ENCODE measurements at places on chromosomes 13 and 19.

DNA sequence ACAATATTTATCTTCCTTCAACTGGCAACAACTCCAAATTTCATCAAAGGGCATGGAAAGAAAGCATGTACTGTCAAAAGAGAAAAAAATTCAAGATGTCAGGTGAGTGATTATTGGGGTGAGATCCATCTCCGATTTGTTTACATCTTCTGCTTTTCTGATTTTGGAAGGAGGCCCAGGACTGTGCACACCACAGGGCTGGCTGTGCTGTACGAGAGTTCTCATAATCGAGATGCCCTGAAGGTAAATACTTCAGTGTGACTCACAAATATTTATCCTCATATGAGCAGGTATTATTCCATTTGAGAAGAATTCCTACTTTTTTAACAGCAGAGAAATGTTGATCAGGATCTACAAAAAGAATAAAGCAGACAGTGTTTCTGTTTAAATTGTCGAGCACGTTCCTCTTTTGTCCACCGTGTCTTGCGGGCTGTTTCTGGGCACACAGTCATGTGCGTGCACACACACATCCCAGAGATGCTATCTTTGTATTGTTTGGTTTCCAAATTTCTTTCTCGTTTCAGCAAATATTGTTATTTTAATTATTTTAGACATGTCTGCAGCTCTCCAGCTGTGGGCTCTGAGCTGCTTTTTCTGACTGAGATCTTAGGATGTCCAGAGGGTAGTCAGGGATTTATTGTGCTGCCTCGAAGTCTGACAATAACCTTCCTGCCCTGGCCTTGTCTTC lies 103.8 kb downstream of the KL start:
- no peak for DNase-seq

DNA sequence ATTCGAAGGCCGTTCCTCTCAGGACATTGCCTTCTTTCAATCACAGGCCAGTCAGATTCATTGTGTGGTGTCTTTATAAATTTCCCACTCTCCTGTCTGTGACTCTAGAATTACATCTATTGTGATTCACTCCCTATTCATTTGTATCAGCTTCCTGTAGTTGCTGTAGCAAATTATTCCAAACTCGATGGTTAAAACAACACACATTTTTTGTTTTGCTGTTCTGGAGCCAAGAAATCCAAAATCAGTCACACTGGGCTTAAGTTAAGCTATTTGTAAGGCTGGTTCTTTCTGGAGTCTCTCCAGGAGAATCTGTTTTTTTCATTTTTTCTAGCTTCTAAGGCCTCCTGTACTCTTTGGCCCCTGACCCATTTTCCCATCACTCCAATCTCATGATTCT lies 1487.0 kb upstream of the SLC10A2 start:
- no peak for DNase-seq

- no peak for DNase-seq
These were observed 526.5 kb downstream of the PCDH9 start for GRCh38 chr13:66703597-66703996.

- DNase-seq: no peak
These were observed 671.6 kb downstream of the PCDH9 start for GRCh38 chr13:66558506-66558905.

DNA sequence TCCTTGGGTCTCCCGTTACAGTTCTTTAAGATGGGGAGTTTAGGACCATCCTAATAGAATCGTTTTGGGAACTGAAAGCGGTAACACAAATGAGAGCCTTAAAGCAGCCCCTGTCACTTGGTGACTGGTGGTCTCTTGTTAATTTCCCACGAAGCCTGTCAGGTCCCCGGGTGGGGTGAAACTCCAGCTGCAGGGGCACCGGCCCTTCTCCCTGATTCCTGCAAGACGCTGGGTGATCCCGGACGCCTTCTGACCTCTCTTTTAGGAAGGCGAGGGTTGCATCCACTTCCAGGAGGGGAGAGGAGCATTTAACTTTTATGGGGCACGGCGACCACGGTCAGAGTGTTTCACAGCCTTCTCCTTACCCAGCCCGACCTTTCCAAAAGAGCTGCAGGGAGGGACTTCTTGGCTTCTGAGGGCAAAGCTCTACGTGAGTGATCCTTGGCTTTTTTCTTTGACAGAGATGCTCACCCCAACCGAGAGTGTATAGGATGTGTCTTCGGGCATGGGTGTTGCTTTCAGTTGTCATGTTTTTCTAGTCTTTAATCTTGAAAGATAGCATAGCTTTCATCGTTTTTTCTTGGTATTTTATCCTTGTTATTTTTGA lies 688 bp downstream of the ZNF225 start:
- DNase-seq: no peak

GRCh38 chr13:67048084-67048820 lies 181.9 kb downstream of the PCDH9 start:
- no peak for DNase-seq

- DNase-seq: no peak
These were observed 4.3 kb downstream of the FOSB start for GRCh38 chr19:45471931-45472562.

DNA sequence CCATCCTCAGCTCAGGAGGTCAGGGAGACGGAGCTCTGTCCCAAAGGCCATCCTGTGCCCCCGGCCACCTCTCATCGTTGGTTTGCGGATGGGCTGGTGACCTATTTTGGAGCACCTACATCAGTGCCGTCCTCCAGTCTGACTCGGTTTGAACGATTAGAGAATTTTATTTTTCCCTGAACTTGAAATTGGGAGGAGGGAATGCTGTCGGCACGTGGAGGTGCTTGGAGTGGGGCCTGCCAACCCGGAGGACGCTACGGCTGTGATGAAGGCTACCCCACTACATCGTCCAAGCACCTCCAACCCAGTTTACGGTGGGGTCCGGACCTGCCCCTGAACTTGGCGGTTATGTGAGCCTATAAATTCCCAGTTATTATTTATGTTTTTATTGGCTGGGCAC lies 3.0 kb upstream of the ZNF554 start:
- no peak for DNase-seq

DNA sequence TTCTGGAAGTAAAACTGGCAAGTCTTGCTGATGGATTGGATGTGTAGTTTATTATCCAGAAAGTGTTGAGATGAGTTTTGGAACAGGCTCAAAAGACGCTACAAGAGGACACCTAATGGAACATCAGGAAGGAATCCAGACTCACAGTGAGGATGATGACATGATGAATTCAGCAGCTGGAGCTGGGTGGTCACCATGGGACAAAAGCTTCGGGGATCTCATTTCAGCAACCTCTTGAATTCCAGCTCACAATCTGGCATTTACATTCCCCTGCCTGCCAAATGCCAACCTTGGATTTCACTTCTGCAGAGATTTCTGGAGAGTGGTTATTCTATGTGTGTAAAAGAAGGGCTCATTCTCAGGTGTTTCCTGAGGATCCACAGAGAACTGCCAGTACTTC lies 288.0 kb upstream of the TMTC4 start:
- DNase-seq: no peak

- no peak for DNase-seq
These were observed 49.2 kb downstream of the KLF5 start for GRCh38 chr13:73107970-73108369.

DNA sequence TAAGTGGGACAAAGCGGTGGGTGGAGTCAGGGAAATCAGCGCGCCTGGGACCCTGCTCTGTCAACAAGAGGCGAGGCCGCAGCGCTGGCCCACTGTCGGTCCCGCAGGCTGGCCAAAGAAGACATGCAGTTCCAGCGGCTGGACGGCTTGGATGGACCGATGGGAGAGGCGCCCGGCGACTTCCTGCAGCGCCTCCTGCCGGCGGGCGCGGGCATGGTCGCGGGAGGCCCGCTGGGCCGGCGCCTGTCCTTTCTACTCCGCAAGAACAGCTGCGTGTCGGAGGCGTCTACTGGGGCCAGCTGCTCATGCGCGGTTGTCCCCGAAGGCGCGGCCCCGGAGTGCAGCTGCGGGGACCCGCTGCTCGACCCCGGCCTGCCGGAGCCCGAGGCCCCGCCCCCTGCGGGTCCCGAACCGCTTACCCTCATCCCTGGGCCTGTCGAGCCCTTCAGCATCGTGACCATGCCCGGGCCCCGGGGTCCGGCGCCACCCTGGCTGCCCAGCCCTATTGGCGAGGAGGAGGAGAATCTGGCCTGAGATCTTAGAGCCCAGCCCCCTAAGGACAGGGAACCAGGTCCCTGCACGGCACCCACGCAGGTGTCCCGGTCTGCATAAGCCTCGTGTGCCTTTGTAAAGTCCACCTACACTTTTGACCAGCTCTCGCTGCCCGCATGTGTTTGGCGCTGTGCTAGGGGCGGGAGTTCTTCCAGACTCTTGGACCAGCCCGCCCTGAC lies 6.1 kb downstream of the BEST2 start:
- DNase-seq: peak; percentile 38

GRCh38 chr13:51380269-51380668 lies 40.8 kb downstream of the SERPINE3 start:
- DNase-seq: no peak

GRCh38 chr13:112626124-112626523 lies 38.2 kb upstream of the TUBGCP3 start:
- no peak for DNase-seq

GRCh38 chr19:29381353-29382203 lies 144.2 kb upstream of the VSTM2B start:
- DNase-seq: no peak

GRCh38 chr19:5947435-5947834 lies 30.5 kb downstream of the RANBP3 start:
- DNase-seq: no peak

GRCh38 chr19:18423258-18424020 lies 4.2 kb downstream of the SSBP4 start:
- DNase-seq: no peak

DNA sequence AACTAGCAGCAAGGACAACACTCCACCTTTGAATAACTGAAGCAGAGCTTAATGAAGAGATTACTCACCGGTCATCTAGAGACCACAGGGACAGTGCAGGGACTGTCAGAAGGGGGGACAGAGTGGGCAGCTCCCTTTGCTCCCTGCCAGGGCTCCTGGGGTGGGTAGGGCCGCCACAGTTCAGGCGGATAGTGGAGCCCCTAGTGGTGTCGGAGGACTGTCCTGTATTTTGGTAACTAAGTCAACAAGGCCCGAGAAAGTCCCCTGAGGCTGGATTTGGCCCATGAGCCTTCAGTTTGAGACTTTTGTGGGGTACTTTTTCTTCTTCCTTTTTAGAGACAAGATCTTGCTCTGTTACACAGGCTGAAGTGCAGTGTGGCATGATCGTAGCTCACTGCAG lies 44.6 kb downstream of the GJA3 start:
- DNase-seq: no peak

GRCh38 chr19:57320180-57321084 lies at the start of gene ZNF543:
ZNF543 (plus strand) TSS chr19:57320472; CDS start chr19:57320854, 382 bp downstream.
- DNase-seq: peak; percentile 78

- DNase-seq: peak; percentile 42
These were observed 709 bp downstream of the N4BP2L1 start for GRCh38 chr13:32426990-32427851.

DNA sequence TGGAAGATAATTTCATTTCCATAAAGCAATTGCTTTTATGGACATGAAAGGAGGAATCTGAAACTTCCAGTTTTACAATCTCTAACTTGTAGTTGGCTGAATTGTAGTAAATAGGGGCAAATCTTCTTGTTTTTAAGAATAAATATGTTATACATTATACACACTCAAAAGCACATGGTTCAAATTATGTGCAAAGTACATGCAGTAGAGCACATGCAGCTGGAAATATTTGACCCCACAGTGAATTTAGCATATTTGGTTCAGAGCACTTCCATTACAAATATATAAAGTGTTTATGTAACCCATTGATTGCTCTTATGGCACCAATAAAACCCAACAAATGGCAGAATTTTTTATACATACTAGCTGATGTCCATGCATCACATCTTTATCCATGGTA lies 180.5 kb downstream of the IRS2 start:
- DNase-seq: no peak

- no peak for DNase-seq
These were observed 4.6 kb downstream of the S1PR2 start for GRCh38 chr19:10226376-10227025.

- no peak for DNase-seq
These were observed 175.0 kb downstream of the RFC3 start for GRCh38 chr13:33992881-33993336.

DNA sequence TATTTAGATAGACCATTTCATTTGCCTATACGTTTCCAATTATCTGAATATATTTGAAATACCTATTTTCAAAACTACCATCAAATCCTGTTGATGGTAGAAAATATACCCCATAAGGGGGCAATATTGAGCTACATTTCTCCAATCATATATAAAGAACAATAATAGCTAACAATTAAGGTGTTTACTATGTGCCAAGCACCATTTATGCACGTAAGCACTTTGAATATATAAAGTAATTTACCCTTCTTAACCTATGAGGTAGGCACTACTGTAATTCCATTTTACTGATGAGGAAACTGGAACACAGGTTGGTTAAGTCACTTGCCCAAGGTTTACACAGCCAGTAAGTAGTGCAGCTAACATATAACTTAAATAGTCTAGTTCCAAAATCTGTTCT lies 79.2 kb downstream of the UBL3 start:
- no peak for DNase-seq

- no peak for DNase-seq
These were observed 2.1 kb downstream of the MEIS3 start for GRCh38 chr19:47417107-47417745.

- DNase-seq: no peak
These were observed 49.9 kb downstream of the KCTD12 start for GRCh38 chr13:76836311-76836710.

DNA sequence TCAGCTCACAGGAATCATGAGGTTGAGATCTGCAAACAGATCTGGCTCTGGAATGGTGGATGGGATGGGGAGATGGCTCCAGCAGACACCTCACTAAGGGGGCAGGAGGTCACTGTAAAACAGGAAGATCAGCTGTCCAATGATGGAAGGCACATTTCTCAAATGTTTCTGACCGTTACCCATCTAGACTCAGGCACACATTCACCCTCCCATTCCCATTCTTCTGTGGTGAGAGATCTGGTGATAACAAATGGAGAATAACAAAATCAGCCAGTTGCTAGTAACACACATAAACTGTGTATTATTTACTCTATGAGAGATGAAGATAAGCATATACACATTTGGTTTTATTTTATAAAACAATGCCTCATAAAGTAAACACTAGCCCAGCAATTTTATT lies 235.9 kb downstream of the TSHZ3 start:
- no peak for DNase-seq

DNA sequence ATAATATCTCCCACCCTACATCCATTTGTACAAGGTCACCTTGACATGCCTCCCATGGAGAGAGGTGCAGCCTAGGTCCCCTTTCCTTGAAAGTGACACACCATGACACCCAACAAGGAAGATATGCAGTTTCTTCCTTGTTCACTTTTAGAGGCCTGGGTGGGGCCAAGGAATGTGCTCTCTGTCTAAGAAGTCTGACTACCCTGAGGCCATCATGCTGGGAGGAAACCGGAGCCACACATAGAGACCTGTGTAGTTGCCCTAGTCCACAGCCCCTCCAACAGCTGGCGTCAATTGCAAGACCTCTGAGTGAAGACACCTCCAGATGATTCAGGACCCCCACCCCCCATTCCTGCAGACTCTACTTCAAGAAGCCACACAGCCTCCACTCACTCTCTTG lies 11.0 kb downstream of the SYDE1 start:
- no peak for DNase-seq

GRCh38 chr13:27997904-27998522 lies 9.5 kb upstream of the URAD start:
- no peak for DNase-seq

GRCh38 chr13:49533591-49534269 lies 38.0 kb downstream of the PHF11 start:
- no peak for DNase-seq

GRCh38 chr13:64248371-64249065 lies 2832.9 kb upstream of the PCDH20 start:
- no peak for DNase-seq
